OCI-M1 (cell line): ENCODE measurements at places on chromosomes 7 and 10.

DNA sequence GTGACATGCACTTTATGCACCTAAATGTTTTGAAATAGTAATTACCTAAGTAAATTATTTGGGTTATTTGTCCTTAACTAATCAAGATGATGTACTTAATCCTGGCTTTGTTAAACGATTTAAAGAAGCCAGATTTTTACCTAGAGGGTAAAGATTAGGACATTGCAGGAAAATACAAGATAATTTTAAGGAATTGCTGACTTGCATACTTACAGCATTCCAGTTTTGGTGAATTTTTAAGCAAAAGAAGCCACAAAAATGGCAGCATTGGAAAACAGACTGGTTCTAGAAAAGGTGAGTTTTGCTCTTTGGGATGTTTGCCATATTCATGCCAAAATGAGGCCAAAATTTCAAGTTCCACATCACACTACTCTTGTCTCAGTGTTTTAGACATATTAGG is 33.4 kb downstream of the BCAP29 start:
- no peak for DNase-seq

DNA sequence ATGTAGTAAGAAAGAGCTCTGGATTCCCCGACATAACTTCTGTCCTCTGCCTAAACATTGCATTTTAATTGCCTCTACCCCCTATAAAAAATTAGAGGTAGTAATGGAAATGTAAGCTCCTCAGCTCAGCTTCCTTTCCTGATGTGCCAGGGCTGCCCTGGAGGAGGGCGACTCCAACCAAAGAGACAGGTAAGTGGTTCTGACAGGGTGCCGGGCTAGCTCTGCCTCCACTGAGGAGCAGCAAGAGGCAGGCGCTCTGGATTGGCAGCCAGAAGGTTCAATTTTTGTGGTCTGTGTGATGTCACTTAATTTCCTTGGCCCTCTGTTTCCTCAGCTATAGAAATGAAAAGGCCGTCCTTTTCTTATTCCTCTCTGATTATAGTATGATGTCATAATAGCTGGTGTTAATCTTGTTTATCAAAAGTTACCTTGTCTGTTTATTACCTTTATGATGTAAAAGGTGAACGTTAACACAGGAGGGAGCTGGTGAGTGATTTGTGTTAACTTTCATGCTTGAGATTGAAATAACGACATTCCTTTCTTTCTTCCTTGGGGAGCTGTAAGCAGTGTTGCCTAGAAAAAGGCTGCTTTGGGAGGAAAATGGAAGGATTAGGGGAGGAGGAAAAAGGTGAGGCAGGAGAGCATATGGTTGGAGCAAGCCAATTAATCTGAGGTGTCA is 51.8 kb downstream of the ANLN start:
- DNase-seq, result no peak

- no peak for DNase-seq
These were observed 181.0 kb downstream of the GATA3 start for GRCh38 chr10:8235253-8236027.

- DNase-seq, result no peak
These were observed 347.2 kb upstream of the TPK1 start for GRCh38 chr7:145183069-145183468.

GRCh38 chr10:10792681-10793080 is 225.0 kb upstream of the CELF2 start:
- no peak for DNase-seq

DNA sequence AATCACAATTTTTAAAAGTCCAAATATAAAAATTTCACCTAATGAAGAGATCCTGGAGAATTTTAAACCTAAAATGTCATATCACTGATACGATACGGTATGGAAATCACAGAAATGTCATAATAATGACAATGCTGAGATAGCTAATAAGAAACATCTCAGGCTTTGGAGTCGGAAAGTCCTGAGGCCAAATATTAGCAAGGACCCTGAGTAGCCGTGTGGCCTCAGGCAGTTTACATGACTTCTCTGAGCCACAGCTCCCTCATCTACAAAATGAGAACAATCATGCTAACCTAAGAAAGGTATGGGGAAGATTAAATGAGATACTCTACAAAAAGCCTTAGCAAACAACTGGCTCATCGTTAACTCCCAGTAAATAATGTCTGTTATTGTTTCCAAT is 100.9 kb upstream of the NEBL start:
- DNase-seq, result no peak

DNA sequence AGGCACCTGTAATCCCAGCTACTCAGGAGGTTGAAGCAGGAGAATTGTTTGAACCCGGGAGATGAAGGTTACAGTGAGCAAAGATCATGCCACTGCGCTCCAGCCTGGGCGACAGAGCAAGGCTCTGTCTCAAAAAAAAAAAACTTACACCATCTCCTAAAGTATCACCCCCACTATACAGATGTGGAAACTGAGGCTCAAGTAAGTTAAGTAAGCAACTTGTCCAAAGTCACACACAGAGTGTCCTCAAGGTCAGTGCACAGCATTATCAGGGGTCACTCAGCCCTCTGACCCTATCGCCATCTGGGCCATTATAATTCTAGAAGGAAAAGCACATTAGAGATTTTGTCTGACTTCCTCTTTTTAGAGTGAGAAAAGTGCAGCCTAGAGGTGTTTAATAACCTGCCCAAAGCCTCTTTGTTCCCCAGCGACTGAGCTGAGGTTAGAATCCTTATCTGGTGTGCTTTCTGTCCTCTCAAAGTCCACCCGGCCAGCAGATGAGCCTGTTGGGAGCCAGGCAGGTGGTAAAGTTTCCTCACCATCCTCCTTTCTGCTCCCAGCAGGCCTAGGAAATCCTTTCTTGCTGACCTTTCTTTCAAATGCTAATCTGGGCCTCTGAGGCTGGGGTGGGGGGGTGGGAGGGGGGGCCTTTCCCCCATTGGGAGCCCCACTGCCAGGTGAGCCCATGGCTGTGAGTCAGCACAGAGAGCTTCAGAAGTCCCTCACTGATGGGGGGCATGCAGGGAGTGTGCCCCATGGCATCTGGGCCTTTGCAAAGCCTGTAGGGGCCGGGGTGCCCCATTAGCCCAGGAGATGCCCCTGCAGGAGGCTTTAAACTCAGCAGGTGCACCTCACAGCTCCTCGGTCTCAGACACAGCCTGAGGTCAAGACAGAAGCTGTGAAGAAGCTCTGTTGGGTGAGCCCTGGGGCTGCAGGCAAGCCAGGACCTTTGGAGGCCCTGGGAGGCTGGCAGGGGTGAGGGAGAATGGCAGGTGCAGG is 12.0 kb upstream of the KCNMA1 start:
- DNase-seq, result peak; percentile 39

DNA sequence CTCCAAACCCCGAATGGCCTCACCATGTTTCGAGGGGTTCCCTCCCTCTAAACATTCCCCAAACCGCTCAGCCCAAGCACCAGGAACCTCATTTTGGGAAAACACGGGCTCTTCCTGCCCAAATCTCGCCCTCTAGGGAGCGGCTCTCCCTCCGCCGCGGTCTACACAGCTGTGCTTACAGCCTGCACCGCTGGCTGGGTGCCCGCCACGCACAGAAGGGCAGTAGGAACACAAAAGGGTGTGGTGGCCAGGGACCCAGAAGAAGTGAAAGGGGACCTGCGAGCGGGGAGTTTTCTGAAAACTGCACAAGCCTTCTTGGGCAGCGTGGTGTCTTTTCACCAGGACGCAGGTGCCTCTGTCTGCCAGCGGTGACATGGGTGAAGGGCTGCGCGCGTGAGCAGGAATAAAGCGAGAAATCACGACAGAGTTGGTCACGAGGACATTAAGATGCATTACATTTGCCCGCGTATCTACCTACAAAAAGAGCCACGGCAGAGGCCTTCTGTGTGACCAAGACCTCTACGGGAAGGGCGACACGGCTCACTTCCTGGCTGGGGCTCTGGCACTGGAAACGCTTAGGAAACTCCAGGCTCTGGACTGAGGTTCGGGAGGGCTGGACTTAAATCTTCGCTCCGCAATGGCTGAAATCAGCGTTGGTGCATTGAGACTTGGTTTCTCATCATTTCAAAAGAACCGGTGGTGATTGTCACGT is 171.7 kb downstream of the LSM5 start:
- DNase-seq, result no peak

DNA sequence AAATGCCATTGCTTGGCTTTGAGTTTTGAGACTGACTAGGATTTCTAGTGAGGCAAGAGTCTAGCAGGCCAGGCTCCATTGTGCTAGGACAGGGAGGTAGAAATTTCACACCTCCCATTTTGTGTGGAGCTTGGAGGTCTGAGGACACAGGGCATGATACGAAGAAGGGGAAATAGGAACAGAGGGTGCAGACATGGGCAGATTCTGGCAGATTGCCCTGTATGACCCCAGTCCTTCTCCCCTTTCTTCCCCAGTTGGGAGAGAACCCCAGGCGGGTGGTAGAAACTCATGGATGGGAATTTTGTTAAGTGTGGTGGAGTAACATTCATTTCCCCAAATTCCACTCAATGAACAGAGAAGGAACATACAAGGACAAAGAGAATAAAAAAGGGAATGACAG is 54.4 kb downstream of the RAMP3 start:
- no peak for DNase-seq

- peak; percentile 94 for DNase-seq
These were observed 26.2 kb upstream of the EXOC6 start for GRCh38 chr10:92822060-92822634.

DNA sequence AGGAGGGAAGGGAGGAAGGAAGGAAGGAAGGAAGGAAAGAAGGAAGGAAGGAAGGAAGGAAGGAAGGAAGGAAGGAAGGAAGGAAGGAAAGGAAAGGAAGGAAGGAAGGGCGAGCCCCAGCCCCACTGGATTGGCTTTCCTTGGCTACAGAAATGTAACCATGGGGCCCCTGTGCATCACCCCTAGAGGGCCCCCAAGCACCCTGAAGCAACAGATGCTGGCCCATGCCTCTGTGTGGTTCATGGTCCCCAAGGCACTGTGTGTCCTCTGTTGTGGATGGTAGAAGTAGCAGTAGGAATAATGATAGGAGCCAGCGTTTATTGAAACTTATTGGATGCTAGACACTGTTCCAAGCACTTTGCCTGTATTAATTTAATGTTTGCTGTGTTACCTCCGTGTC is 116.6 kb upstream of the MACROH2A2 start:
- peak; percentile 4 for DNase-seq

DNA sequence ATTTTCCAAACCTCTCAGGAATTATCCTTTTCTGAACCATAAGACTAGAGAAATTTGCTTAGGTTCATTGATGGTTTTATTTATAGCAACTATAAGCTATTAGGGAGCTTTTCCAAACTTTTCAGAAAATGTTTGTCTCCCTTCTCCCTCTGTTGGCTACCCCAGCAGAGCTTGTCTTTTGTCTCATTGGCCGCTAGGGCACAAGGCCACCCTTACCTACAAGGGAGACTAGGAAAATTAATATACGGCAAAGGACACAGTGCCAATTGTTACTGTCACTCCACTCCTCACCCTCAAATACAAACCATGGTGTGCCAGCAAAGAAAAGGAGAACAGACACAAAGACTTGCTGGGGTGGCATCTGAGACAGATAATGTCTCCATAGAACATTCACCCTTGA is 471.4 kb downstream of the XPNPEP1 start:
- no peak for DNase-seq

DNA sequence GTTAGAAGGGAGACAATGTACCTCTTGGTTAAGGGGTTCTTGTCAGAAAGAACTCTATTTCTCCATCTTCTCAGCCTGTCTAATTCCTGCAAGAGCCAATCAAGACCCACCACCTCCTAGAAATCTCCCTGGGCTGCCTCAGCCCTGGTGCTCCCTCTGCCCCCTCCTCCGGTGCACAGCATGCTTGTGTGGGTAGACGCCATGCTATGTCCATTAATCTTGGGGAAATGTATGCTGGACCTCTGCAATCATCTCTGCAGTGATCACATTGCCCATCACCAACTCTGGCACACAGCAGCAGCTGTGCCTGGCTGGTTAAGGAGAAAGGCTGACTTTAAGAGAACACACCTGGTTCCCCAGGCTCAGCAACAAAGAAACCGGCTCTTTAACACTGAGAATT is 37.3 kb downstream of the SH3PXD2A start:
- no peak for DNase-seq

DNA sequence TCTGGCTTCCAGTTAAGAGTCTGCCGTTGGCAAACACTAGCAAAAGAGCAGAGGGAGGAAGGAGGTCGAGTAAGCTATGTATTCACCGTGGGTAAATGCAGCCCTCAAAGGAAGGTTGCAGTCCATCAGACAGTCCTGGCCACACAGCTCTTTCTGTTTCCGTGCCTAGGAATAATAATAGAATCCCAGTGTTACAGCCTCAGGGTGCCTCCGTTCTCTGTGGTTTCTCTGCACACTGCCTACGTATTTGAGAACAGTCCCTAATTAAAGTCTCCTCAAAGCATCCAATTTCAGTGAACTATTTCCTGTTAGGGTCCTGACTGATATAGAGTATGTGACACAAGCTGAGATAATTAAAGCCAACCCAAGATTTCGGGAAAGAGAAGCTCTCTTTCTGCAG is 176.7 kb downstream of the GPAM start:
- DNase-seq, result no peak

DNA sequence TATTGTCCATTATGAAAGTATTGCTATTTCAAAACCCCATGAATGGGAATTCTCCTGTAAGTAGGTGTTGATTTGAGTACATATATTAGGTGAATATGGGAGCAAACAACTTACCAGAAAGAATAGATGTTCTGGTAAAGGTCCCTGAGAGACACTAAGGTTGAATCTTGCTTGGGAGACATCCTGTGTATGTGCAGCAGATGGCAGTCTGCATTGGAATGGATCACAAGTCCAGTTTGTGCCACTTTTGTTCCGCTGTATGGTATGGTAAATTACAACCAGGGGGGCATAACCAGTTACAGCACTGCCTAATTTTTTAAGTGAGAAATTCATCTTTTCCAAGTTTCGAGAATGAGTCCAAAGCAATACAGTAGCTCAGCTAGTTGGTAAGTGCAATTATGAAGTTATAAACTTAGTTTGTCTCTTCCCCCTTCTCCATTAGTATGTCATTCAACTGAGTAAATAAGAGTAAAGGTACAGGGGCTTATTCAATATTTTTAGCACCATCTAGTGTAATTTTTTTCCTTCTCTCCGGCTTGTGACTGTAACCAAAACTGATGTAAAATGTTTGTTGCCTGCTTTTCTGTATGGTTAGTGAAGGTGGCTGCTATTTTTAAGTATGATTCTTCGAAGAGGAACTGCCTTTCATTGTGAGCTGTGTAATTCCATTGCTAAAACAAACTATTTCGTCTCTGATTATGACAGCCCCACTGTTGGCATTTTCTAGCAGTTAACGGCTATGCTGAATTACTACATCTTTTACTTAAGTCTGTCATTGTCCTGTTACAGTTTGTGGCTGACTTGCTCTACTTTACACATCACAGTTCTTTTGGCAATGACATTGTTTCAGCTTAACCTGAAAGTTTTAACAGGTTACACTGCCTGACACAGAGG is 2.8 kb downstream of the MCU start:
- DNase-seq, result peak; percentile 72

GRCh38 chr10:103859161-103860086 is 4.0 kb upstream of the SH3PXD2A start:
- DNase-seq, result peak; percentile 81

- DNase-seq, result peak; percentile 15
These were observed 74.1 kb downstream of the DNAH11 start for GRCh38 chr7:21616796-21617436.

GRCh38 chr10:63720676-63721075 is 199.5 kb downstream of the REEP3 start:
- DNase-seq, result peak; percentile 55
